ENCODE measurements at places on chromosomes 2 and 18. TPM values are rescaled to one million over a fixed set of nuclear protein-coding genes. Genes with fewer than 3 reads are reported as not detected.

Gene TTC32
- total RNA-seq = 38.1 TPM

Gene KIAA2012
- total RNA-seq = not detected

Gene AQP4
- not detected for total RNA-seq

Gene ALLC
- total RNA-seq = not detected

Gene ALKAL2
- 5.3 TPM for total RNA-seq

Gene TDRD15
- total RNA-seq = 1.1 TPM

Gene RAB6C
- not detected for total RNA-seq

Gene PSMA8
- 1.0 TPM for total RNA-seq

Gene SPAST
- 28.9 TPM for total RNA-seq

Gene ACOXL
- total RNA-seq = not detected

Gene KCNK3
- not detected for total RNA-seq

DNA sequence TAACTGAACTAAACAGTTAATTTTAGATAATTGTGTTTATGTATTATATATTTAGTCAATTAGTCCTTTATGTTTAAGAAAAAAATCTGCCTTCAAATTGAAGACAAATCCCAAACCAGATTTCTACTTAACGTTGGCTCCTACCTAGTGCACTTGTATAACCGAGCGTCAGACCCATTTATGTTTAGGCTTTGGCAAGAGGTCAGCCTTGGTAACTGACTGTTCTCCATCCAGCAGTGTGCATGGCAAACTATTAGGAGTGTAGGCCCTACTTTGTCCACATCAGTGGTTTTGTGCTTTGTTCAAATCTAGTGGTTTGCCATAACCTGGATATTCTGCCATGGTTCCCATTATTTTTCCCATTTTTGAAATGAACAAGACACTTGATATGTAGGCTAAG is 114.8 kb downstream of the MIB1 start:
- DNase-seq = no peak

GRCh38 chr2:140270224-140270623 is 1490.0 kb upstream of the NXPH2 start:
- no peak for DNase-seq

- no peak for DNase-seq
Observed at GRCh38 chr2:121998751-121999150, 243.3 kb downstream of the TSN start.

DNA sequence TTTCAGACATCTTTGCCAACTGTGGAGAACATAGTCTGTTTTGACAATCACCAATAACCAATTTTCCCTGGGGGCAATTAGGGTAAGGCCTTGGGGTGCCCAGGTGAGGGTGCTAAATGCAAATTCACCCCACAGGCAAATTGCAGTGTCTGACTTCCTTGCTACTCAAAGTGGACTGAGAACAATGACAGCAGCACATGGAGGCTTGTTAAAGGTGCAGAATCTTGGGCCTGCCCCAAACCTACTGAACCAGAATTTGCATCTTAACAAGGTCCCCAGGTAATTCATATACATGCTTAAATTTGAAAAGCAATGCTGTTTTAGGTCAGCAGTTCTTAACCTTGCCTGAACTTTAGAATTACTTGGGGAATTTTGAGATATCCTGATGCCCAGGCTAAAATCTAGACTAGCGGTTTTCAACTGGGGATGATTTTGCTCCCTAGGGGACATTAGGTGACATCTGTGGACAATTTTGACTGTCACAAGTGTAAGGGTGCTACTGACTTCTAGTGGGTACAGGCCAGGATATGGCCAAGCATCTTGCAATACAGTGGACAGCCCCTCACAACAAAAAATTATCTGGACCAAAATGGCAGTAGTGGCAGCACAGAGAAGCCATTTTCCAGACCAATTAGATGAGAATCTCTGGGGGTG is 80.2 kb upstream of the GCFC2 start:
- no peak for DNase-seq

DNA sequence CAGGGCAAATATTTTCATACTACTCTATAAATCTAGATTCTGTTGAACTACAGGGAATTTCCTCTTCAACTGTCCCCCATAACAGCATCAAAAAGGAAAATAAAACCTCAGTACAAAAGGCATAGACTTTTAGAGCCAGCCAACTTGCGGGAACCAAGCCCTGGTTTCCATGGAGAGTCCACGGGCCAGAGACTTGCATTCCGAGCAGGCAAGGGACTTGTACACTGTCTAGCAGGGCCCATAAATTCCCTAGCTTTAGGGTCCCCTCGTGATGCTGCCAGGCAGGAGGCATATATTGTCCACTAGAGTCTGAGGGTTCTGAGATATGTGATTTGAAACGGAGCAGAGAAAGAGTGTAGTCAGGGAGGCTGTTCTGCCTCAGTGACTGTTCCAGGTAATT is 153.1 kb upstream of the SLC14A2 start:
- no peak for DNase-seq

GRCh38 chr2:120988051-120988699 is 252.5 kb downstream of the GLI2 start:
- no peak for DNase-seq

DNA sequence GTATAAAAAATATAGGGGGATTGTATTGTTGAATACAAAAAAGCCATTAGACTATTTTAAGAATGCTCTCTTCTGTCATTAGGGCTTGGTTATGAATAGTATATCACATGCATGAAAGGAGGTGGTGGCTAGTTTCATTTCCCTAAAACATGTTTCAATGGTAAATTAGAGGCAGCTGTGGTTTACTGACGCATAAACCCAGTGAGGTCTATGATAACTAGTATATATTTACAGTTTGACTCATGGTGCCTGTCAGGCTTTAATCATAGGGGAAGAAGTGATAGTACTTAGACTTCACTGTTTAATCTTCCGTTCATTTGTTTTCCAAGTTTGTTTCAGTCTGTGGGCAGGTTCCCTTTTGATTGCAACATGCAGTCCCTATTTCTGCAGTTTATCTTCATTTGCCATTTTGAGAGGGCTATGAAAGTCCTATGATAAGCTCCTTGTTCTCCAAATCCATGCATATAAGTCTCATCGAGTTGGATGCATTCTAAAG is 55.1 kb upstream of the MAP4K3 start:
- peak; percentile 91 for DNase-seq

- peak; percentile 12 for DNase-seq
Observed at GRCh38 chr2:190979906-190980629, 33.9 kb downstream of the STAT1 start.

GRCh38 chr18:56217406-56217805 is 421.0 kb downstream of the TXNL1 start:
- no peak for DNase-seq

DNA sequence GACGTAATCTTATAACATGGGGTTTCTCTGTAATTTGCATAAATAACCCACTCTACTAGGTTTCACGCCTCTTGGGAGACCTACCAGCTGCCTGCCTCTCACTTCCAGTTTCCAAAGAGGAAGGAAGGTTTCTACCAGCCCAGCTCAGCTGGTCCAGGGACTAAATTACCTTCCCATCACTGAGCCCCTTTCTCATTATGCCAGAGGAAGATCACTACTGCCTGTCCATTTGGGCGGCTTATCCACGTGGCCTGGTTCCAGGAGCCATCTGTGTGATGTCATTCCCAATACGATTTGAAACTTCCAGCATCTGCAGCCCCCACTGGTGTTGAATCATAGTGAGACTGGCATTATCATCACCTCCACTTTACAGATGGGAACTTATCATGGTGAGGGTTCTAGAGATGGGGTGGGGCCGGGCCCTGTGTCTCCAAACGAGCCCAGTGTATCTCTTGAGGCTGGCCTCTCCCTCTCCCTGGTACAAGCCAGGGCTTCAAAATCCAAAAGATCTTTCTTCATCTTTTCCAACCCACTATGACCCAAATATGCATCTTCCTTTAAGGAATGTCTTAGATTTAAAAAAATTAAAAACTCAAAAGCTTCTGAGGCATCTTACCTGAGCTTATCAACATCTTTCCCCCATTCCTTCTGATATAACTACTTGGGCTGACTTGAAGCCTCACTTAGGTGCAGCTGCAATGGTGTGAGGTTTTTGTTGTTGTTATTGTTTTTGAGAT is 140.8 kb downstream of the DDX1 start:
- peak; percentile 24 for DNase-seq

DNA sequence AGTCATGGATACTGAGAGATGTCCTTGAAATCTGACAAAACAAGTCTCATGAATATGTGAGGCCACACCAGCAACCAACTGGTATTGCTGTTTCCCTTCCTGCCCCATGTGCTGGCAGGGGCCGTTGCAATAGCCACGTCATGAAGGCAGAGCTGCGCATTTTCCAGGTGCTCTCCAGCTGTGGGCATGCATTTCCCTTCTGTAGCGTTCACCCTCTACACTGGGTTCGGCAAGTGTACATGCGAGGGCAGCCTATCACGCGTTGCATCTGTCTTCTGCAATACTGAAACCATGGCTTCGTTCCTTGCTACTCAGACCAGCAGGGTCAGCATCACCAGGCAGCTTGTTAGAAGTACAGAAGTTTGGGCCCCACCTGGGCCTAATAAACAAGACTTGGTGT is 17.4 kb downstream of the ARL4C start:
- DNase-seq = no peak

DNA sequence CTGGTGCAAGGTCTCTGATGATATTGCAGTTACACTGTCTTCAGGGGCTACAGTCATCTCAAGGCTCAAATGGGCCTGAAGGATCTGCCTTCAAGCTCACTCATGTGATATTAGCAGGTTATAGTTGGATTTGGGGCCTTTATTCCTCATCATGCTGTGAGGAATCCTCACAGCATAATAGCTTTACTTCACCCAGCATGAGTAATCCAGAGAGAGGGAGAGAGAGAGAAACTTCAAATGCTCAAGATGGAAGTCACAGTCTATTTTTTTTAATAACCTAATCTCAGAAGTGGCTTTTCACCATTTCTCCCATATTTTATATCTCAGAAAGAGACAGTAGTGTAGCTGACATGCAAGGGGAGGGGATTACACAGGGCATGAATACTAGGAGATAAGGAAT is 658.7 kb downstream of the EPHA4 start:
- DNase-seq = no peak

DNA sequence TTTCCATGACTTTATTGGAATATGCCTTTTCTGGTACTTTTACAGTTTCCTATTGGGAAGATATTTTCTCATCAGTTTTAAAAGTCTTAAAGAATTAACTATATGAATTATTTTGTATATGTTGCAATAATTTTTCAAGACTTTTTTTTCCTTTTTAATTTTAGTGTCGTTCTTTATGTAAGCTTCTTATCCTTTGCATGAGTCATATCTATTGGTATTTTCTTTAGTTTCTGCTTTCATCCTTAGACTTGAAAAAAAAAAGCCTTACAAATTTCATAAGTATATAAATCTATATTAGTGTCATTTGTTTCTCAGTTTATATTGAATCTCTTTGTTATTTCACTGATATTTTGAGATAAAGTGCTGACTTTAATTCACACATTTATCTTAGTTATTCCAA is 94.9 kb downstream of the DSEL start:
- no peak for DNase-seq

Measured in B cell (primary cell).